ENCODE measurements at places on chromosomes 13 and 19.

- DNase-seq, result no peak
These were observed 16.6 kb downstream of the SPACA7 start for GRCh38 chr13:112392719-112393118.

- DNase-seq, result no peak
These were observed 5.1 kb downstream of the TBCB start for GRCh38 chr19:36120092-36120983.

DNA sequence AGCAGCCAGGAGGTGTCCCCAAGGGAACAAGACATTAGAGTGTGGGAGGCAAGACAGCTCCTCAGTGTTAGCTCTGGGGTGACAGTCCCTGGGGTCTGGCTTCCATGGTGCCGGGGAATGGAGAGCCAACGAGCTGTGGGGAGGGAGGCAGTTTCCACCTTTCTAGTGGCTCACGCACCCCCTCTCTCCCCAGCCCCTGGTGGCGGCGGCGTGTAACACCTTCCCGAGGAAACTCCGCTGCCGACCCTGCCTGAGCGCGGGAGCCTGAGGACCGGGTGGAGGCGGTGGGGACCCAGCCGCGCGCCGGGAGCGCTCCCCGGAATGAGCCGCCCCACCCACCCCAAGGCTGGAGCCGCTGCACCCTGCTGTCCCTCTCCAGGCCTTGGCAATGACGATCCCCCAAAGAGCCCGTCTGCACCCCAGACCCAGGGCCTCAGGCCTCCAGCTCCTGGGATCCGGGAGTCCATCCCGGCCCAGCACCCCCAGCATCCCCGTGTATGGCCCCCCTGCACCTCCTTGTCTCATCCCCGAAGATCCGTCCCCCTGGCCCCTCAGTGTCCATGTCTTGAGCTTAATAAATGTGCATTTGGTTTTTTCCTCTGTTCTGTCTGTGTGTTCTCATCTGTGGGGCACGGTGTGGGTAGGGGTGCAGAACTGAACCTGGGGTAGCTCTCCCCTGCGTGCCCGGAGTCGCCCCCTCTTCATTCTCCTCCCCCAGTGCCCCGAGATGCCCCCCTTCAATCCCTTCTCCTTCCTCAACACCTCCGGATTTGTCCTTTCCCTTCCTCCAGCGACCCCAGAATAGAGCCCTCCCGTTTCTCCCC lies 622 bp upstream of the FXYD5 start:
- no peak for DNase-seq

- no peak for DNase-seq
These were observed 11.5 kb downstream of the CCDC124 start for GRCh38 chr19:17944301-17944700.

DNA sequence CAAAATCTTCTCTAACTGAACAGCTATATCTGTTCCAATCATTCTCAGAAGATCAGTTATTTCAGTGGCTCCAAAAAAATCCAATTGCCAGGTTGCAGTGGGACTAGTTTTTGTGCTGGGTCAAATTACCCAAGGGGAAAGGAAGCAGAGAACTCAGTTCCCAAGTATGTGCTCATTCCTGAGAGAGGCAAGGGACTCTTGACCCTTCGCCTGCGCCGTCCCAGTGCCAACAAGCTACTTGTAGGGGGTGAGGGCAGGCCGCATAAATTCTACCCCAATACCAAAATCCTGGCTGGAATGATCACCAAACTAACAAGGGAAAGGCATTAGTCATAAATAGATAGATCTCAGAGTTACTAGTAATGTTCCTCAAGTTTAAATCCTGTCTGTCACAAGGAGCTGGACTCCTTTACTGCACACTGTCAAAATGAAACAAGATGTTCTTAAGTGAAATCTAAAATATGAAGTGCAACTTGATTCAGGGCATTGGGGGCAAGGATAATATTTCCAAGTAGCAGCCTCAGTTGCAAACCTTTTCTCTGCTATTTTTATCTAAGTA lies 50.6 kb downstream of the XPO4 start:
- no peak for DNase-seq

DNA sequence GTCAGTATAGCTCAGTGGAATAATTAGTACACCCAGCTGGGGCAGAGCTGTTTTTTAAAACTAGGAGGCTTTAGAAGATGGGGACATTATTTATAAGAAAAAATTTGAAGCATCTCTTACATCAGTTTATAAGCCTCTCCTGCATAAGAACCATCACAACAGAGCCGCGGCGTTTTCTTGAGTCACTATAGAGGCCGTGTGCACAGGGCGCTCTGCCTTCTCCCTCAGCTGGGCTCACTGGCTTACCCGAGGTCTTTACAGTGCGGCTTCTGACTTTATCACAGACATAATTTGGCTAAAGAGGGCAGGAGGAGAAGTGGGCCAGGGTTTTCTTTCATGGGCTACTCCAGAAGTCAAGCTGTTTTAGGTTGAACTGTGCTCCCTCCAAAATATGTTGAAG lies 135.5 kb upstream of the RNF113B start:
- no peak for DNase-seq

- no peak for DNase-seq
These were observed 29.9 kb downstream of the DOCK9 start for GRCh38 chr13:98947925-98948324.

DNA sequence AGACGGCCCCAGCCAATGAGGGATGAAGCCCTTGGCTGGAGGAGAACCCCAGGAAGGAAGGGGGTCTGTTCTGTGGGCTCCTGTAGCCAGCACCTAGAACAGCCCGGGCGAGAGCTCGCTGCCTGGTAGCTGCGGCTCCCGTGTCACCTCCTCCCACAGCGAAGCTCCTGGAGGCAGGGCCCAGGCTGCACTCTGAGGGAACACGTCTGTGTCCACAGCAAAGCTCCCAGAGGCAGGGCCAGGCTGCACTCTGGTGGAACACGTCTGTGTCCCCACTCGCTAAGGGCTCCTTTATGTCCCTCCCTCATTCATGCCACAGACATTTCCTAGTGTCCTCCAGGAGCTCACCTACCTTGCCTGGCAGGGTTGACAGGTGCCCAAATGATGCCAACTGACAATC lies 8.4 kb downstream of the TRAPPC6A start:
- DNase-seq, result no peak

GRCh38 chr13:35481777-35482176 lies 5.3 kb upstream of the MAB21L1 start:
- DNase-seq, result no peak

GRCh38 chr13:62305756-62306155 lies 890.1 kb upstream of the PCDH20 start:
- no peak for DNase-seq

- no peak for DNase-seq
These were observed 621.2 kb upstream of the SPRY2 start for GRCh38 chr13:80962173-80962572.

DNA sequence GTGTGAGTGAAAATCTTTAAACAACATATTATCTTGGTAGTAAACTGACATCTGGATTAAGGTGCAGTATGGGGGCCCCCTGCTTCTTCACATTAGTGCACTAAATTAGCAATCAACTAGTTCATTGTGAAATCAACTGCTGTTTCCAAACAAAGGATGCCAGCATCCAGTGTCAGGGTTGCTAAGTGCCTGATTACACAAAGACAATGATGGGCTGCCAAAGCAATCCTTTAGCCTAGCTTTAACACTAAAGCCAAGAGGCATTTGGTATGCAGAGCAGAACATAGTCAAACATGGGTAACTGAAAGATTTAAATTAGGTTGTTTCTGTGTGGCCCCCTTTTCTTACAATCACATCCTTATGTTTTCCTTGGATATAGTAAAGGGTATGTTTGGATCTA lies 543.1 kb upstream of the SLITRK5 start:
- no peak for DNase-seq

DNA sequence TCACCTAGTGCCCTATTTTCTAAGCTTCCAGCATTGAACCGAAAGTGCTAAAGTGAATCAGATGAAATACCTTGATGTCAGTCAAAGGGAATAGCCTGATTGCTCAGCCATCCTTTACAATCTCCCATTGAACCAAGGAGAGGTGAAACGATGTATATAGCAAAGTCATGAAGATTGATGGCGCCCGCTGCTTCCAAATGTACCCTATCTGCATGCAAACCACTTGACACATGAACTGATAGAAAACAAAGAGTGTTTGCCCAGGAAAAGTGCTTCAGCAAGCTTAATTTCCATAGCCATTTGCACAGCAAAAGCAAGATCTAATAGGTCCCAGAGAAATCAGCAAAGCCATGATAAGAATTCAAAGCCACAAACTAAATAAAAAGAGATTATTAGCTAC lies 624.9 kb upstream of the PCDH9 start:
- no peak for DNase-seq

GRCh38 chr13:100098445-100099116 lies 9.7 kb downstream of the PCCA start:
- no peak for DNase-seq

Measured in cortex of kidney (tissue), 1 donor.